ENCODE measurements at places on chromosomes 13 and 19. TPM values are rescaled to one million over a fixed set of nuclear protein-coding genes. Genes with fewer than 3 reads are reported as not detected.

DNA sequence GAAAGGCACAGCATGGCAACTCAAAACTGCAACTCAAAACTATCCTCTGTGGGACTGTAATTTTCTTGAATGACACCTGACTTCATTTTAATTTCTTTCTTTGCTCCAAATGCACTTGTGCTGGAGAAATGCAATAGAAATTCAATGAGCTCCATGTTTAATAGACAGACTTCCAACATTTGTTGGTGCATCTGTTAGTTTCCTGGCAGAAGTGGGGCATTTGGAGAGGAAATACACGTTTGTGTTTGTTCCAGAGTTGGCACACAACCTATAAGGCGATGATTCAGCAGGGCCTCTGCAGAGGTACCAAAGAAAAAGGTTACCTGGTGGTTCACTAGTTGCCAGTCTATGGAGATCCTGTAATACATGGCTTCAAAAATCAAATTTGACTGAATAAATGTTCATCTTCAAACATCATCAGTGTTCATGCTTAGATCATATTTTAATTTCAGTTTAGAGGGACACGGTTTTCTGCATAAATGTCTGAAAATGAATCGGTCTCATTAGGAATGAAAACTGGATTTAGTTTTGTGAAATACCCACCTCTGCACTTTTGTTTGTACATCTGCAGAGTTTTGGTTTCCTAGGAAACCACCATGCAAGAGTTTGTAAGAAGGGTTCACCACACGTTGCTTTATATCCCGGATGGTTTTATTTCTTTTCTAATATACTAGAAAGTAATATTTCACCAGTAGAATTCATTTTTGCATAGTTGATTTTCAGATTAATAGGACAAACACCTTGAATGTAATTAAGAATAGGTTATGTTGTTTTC lies 21.8 kb upstream of the OBI1 start:
- DNase-seq: no peak

DNA sequence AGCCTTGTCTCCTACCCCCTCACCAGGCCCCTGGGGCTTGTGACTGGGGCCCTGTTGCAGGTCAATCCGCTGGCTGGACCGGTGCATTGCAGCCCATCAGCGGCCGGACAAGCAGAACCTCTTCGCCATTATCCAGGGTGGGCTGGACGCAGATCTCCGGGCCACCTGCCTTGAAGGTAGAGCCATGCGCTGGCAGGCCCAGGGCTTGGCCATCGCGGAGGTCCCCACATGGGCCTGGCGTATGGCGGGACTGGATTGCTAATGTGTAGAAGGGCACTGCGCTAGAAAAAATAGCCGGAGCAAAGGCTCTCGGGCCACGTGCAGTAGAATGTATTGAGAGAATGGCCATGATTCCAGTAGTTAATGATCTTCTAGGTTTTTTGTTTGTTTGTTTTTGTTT lies 6.2 kb downstream of the QTRT1 start:
- no peak for DNase-seq

- DNase-seq: no peak
Observed at GRCh38 chr13:67577361-67577760, 347.2 kb upstream of the PCDH9 start.

- DNase-seq: no peak
Observed at GRCh38 chr19:56155124-56155687, 14.1 kb downstream of the ZNF444 start.

GRCh38 chr13:36914648-36915047 lies 5.4 kb downstream of the SMAD9 start:
- no peak for DNase-seq

DNA sequence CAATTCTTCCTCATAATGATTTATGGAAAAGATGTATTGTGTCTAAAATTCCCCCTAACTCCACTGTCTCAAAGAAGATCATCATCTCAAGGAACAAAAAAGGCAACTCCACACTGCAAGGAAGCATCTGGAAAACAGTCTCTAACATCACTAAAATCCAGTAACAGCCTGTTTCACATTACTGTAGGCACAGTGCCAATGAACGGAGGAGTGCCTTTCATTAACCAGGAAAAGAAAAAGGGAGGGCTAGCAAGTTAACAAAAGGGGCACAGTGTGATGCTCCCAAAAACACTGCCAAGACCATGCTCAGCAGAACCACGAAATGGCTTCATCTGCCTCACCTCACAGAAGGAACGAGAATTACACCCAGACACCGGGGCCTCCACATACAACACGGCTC lies 8.5 kb downstream of the TMTC4 start:
- no peak for DNase-seq

- DNase-seq: no peak
Observed at GRCh38 chr13:86476656-86477055, 677.4 kb upstream of the SLITRK6 start.

DNA sequence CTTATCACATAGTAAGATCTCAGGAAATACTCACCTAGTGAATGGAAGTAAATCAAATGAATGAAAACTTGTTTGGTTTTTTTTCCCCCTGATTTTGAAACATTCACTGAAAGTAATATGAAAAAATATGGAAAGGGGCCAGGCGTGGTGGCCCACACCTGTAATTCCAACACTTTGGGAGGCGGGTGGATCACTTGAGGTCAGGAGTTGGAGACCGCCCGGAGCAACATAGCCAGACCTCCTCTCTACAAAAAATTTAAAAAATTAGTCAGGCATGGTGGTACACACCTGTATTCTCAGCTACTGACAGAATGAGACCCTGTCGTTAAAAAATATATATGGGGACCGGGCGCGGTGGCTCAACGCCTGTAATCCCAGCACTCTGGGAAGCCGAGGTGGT lies 149.6 kb downstream of the SIPA1L3 start:
- DNase-seq: no peak

DNA sequence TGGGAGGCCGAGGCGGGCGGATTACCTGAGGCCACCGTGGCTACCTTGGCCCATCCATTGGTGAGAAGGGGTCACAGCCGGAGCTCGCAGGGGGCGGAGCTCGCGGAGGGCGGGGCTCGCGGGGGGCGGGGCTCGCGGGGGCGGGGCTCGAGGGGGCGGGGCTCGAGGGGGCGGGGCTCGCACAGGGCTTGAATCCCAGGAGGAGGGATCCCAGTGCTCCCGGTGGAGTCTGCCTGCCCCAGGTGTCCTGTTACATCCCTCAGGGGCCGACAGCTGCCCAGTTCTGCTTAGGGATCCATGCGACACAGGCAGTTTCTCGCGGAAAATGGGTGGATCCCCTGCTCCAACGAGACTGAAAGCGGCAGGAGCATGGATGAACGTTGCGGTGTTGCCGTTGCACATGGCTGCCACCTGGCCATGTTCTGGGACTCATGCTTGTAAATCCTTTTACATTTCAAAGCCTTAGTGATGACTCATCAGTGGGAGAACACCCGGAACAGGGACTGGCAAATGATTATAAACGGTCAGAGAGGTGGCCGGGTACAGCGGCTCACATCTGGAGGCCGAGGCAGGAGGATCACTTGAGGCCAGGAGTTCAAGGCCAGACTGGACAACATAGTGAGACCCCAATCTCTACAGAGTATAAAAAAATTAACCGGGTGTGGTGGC lies 25.1 kb downstream of the TMPRSS9 start:
- no peak for DNase-seq

DNA sequence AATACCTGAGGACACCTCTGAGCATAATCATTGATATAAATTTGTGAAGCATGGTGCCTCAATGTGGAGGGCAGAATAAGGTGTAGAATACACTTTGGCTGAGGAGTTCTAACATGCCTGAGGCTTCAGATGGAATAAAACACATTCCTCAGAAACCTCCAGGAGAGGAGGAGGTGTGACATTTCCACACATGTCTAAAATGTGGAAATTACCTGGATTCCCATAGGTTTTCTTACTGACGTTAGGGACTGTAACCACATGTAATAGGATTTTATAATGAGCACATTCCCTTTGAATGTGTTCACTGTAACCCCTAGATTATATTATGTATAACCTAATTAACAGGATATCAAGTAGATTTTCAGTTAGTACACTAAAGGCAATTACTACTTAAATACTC lies 226.1 kb downstream of the TDRD3 start:
- DNase-seq: no peak

DNA sequence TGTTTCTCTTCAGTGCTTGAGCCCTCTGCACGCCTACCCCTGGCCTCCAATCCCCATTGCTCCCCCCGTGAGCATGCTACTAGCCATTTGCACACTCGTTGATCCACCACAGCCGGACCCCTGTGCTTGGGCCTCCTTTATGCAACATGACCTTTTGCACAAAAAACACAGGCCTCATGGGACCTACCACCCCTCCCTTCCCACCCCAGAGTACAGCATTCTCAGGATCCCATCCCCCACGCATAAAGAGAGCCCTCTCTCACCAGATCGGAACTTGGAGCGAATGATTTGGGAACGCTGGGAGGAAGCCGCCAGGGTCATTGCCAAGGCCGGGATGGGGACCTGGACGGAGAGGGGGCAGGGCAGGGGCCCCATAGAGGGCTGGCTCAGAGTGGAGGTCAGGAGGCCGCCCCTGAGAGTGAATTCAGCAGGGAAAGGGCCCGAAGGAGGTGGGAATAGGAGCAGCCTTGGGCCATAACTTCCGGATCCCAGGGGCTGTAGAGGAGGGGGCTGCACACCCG lies 754 bp downstream of the MAMSTR start:
- DNase-seq: no peak

- no peak for DNase-seq
Observed at GRCh38 chr13:28630869-28631268, 28.1 kb upstream of the POMP start.

DNA sequence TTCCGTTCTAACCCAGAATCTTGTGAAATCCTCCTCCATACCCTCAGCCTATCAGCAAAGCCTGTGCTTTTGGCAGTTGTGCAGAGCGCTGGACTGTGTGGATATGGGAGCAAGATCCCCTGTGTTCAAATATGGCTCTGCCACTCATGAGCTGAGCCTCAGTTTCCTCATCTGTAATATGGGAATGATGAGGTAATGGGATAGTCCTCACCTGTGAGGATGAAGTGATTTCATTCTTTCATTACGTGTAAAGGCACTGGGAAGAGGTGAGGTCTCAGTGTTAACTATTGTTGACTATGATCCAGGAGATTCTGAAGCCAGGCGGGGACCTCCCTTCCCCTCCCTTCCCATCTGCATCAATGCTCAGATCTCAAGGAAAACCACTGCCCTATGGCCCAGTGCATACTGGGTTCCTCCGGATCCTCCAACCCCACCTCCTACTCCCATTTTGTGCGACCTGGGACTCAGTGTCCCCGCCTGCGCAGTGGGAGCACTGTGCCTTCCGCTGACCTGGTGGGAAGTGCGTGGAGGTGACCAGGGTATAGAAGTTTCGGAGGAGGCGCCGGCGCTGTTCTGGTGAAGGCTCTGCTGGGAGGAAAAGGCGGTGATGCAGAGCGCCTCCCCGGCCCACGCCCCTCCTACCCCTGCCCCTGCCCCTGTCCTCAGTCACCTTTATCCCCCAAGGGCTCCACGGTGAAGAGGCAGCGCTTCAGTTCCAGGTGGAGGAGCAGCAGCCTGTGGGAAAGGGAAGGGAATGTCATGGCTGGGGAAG lies 5.0 kb downstream of the FUZ start:
- DNase-seq: no peak

DNA sequence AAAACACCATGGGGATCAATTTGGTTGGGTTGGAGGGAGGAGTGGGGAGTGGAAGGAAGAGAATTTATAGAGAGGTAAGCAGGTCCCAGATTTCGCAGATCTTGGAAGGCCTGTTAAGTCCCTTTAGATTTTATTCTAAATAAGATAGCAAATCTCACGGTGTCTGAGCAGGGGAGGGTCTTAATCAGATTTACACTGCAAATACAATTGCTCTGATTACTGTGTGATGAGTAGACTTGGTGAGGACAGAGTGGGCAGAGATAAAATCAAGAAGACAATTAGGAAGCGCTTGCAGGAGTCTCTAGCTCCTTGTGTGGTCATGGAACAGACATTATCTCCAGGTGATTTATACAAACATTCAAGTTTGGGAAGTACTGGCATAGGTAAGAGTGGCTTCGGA lies 126.0 kb downstream of the GPC6 start:
- no peak for DNase-seq

GRCh38 chr19:4776436-4777211 lies 14.9 kb upstream of the FEM1A start:
- DNase-seq: no peak

GRCh38 chr19:42191330-42191729 lies 26.1 kb downstream of the DEDD2 start:
- no peak for DNase-seq

DNA sequence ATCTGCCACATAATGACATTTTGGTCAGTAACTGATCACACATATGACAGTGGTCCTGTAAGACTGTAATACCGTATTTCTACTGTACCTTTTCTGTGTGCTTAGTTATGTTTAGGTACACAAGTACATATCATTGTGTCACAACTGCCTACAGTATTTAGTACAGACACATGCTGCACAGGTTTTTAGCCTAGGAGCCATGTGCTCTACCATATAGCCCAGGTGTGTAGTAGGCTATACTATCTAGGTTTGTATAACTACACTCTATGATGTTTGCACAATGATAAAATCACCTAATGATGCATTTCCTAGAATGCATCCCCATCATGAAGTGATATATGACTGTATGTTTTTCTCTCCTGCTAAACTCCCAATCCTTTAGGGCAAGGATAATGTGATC lies 61.2 kb upstream of the MIR17HG start:
- no peak for DNase-seq

- no peak for DNase-seq
Observed at GRCh38 chr13:98239162-98240076, 62.4 kb upstream of the RNF113B start.

MAP4K1 gene
- 1.2 TPM for total RNA-seq

MCEMP1 gene
- total RNA-seq: not detected

LDLR gene
- total RNA-seq: 28.5 TPM

FKBP8 gene
- 178 TPM for total RNA-seq

PPM1N gene
- total RNA-seq: 0.82 TPM

PCP2 gene
- total RNA-seq: not detected

ATP8A2 gene
- 63.6 TPM for total RNA-seq

ATXN8OS gene
- 1.6 TPM for total RNA-seq

SIGLEC12 gene
- not detected for total RNA-seq

TMC4 gene
- total RNA-seq: not detected

CD209 gene
- total RNA-seq: 0.82 TPM

RFPL4A gene
- not detected for total RNA-seq

Data from frontal cortex (tissue), 4 donors.